ENCODE measurements at places on chromosomes 7 and 10. TPM values are rescaled to one million over a fixed set of nuclear protein-coding genes. Genes with fewer than 3 reads are reported as not detected.

ABCB4 gene
- total RNA-seq: not detected

ARHGEF5 gene
- total RNA-seq: 10.5 TPM

ACTR1A gene
- total RNA-seq: 63.0 TPM

ZSWIM8 gene
- 95.5 TPM for total RNA-seq

GFRA1 gene
- total RNA-seq: not detected

SFRP4 gene
- total RNA-seq: not detected

FGFBP3 gene
- 1.5 TPM for total RNA-seq

RPEL1 gene
- not detected for total RNA-seq

FXYD4 gene
- not detected for total RNA-seq

MSMB gene
- not detected for total RNA-seq

FAM180A gene
- not detected for total RNA-seq

SCART1 gene
- 5.6 TPM for total RNA-seq

SPDYE2B gene
- total RNA-seq: not detected

PTF1A gene
- not detected for total RNA-seq

AS3MT gene
- 0.37 TPM for total RNA-seq

SPDYE18 gene
- total RNA-seq: 2.7 TPM

GPR26 gene
- total RNA-seq: not detected

TAS2R41 gene
- total RNA-seq: 0.59 TPM

WDFY4 gene
- total RNA-seq: 0.57 TPM

EEF1AKMT2 gene
- total RNA-seq: 15.9 TPM

ADIRF gene
- total RNA-seq: not detected

INSYN2A gene
- total RNA-seq: not detected

KCND2 gene
- not detected for total RNA-seq

MEOX2 gene
- total RNA-seq: not detected

FGL2 gene
- total RNA-seq: 8.1 TPM

TWIST1 gene
- 0.39 TPM for total RNA-seq

FERD3L gene
- not detected for total RNA-seq

OR2A14 gene
- total RNA-seq: not detected

FAM131B gene
- total RNA-seq: 0.27 TPM

LRRD1 gene
- total RNA-seq: 0.44 TPM

IDI2 gene
- not detected for total RNA-seq

ACBD7 gene
- 0.39 TPM for total RNA-seq

CYP2C19 gene
- total RNA-seq: not detected

MAGI2 gene
- total RNA-seq: not detected

HOXA3 gene
- not detected for total RNA-seq

C10orf67 gene
- 0.49 TPM for total RNA-seq

OR9A2 gene
- total RNA-seq: not detected

LRMDA gene
- total RNA-seq: 0.10 TPM
